ENCODE measurements at places on chromosomes 3 and 15.

DNA sequence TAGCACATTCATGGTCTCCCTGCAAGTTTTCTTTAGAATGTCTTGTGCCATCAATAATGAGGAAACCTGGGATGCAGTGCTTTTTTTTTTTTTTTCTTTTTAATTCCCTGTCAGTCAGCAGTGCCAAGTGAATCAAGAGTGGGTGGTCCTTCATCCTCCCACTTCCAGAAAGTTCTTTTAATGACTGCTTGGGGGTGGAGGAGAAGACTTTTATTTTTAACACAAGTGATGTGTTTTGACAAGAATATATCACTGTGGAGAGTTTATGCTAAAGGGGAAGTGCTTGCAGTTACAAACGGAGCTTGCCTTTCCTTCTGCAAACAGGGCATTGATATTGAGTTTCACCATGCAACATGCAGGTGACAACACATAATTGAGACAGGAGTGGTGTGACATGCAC, 69.7 kb downstream of the CACNA2D3 start:
- no peak for DNase-seq

DNA sequence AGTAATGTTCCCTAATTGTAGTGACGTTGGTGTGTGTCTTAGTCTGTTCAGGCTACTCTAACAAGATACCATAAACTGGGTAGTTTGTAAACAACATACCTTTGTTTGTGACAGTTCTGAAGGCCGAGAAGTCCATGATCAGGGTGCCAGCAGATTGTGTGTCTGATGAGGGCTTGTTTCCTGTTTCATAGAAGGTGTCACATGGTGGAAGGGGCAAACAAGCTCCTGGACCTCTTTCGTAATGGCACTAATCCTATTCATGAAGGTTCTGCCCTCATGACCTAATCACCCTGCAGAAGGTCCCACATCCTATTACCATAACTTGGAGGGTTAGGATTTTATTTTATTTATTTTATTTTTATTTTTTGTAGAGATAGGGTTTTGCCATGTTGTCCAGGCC, 11.1 kb downstream of the ATXN7 start:
- no peak for DNase-seq

- no peak for DNase-seq
Measured at GRCh38 chr3:108546247-108546646, 35.9 kb upstream of the MYH15 start.

GRCh38 chr3:25084016-25084415, 344.0 kb upstream of the RARB start:
- no peak for DNase-seq

- no peak for DNase-seq
Measured at GRCh38 chr3:71547249-71548198, 36.0 kb downstream of the FOXP1 start.

- DNase-seq: no peak
Measured at GRCh38 chr15:67061811-67062368, 3.5 kb upstream of the SMAD3 start.

- no peak for DNase-seq
Measured at GRCh38 chr3:55661141-55661540, 174.0 kb upstream of the WNT5A start.

DNA sequence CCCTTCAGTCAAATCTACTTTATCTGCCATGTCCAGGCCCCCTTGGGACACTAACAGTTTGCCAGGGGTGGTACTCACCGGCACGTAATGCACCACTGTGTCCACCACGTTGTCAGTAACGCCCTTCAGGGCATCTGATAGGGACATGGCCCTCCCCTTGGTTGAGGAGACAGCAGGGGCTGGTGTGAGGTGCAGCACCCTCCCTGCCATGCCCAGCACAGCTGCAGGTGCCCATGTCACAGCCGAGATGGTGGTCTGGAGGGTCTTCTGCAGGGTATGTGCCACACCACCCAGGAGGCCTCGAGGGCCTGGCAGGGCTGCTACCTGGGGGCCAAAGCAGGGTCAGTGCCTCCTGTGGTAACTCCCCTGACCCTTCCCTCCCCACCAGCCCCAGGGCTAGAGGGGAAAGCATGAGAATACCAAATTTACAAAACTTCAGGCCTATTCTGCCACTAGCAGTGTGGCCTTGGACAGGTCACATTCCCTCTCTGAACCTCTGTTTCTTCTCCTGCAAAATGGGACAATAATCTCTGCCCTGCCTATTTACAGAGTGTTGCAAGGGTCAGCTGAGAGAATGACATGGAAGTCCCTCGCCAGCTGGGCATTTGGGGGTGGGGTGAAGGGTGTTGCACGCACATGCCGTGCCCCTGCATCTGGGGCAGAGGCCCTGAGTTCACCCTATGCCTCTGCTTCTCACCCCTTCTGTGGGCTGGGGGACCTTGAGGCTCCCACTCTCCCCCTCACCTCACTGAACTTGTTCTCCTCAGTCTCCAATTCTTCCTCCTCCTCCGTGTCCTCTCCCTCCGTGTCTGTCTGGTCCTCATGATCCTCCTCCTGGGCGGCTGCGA, 11.8 kb upstream of the KIF7 start:
- DNase-seq: no peak

DNA sequence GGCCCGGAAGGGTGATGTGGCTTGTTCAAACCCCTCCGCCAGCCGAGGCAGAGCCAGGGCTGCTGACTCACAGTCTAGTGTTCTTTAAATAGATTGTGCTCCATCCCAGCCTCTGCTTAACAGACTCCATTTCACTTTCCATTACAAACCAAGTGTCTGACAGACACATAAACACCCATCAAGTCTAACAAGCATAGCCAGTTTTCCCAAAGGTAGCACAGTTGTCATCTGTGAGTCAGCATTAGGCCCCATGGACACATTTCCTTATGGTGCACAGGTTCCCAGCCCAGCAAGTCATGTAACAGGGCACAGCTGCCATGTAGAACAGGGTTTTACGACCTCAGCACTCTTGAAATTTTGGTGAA, 109.9 kb upstream of the RAP2B start:
- DNase-seq: no peak

DNA sequence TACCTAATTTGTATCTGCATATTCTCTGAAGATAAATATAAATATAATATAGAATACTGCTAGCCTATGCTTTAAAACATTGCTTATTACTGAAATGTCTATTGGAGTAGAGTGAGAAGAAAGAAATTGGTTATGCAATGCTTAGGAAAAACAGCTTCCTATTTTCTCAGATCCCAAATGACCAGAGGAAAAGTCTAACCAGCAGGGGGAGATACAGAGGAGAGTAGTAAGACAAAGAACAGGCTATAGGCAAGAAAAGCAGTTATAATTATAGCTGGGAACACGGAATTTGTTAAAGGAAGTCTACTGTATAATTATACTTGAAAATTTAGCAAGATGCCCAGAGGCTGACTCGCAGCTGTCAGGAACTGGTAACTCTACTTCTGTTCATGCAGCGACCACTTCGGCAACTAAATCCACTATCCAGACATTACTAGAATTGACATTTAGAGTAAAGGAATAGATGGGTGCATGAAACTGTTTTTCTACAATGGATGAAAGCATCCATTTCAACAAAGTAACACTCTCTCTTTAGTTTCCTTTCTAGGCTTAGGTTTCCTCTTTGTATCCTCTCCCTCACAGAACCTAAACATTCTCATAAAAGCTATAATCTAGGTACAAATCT, 97.2 kb downstream of the TBC1D5 start:
- peak; percentile 65 for DNase-seq

DNA sequence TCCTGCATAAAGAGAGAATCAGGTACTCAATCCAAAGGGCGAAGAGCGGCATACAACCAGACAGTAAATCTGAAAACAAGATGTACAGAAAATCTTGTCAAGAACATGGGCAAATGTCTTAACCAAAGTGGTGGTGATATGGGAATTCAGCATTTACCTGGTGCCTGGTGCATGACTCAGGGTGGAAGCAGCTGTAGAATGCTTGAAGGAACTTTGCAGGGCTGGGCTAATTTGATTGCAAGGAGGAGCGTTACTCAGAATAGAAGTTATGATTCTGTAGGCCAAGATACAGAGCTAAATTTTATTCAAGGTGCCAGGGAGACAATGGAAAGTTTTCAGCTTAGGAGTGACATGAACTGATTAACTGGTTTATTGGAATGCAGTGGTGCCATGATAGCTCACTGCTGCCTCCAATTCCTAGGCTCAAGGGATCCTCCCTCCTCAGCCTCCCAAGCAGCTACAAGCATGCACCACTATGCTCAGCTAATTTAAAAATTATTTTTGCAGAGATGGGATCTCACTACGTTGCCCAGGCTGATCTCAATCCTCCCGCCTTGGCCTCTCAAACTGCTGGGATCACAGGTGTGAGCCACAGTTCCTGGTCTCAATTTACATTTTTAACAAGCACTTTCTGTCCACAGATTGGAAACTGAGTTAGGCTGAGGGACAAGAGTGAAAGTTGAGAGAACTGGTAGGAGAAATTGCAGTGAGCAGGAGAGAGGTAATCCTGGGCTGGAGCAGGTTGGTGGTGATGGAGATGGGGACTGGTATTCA, 91.5 kb upstream of the TBC1D5 start:
- DNase-seq: no peak

GRCh38 chr3:122078235-122078935, 23.2 kb downstream of the CD86 start:
- DNase-seq: no peak

DNA sequence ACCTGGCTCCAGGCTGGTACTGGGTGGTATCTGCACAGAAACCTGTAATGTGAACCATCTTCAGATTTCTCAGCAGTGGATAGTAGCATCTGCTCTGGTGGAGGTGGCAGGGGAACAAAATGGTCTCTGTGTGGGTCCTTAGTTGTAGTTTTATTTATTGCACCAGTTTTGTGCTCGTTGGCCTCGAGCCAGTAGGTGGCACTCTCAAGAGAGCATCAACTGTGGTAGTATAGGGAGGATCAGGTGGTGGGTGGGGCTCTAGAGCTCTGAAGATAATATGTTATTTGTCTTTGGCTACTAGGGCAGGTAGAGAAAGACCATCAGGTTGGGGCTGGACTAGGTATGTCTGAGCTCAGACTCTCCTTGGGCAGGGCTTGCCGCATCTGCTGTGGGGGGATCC, 254.0 kb upstream of the GPR149 start:
- no peak for DNase-seq

- no peak for DNase-seq
Measured at GRCh38 chr3:18124501-18124900, 300.6 kb downstream of the SATB1 start.

DNA sequence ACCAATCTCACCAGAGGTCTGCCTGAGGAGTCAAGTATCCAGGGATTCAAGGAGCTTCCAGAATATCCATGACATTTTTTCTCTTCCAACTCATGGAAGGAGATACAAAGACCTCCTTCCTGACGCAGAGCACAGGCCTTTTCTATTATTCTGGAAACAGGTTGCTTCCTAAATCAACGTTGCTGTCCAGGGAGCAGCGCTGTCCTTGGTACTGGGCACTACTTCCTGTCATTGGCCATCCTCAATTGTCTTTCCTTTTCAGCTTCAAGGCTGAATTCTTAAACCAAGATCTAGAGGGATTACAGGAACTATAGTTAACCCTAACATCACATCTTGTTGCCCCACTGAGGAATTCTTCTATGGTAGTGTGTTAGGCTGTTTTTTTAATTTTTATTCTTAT, 50.4 kb upstream of the TBC1D21 start:
- DNase-seq: no peak

DNA sequence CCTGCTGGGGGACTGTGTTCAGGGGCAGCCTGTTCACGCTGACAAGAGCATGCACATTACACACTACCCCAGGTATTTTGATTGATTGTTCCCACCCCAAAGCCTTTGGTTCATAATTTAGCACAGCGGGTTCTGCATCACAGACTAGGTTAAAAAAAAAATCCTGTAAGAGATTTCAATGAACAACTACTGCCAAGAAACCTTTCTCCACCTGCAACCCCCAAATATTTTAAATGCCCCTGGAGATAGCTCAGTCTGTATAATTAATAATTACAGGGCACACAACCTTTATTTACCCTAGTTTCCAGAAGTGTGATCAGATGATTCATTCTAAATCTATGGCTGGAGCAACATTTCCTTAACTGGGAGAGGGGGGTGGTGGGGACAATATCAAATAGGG, 87.6 kb downstream of the NR2F2 start:
- DNase-seq: no peak

DNA sequence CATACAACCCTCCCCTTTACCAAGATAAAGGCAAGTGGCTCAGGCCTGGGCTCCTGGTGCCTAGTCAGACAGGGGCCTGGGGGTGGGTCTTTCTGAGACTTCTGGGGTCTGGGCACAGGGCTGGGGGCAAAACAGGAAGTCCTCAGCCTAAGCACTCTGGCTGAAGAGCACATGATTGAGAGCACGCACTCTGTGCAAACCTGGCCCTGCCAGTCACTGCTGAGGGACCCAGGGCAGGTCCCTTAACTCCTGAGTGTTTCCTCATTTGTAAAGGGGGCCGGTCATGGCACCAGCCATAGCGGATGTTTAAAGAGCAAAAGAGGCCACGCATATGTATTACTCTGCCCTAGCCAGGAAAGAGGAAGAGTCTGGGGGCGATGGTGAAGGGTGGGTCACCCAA, 16.0 kb downstream of the TKT start:
- no peak for DNase-seq

DNA sequence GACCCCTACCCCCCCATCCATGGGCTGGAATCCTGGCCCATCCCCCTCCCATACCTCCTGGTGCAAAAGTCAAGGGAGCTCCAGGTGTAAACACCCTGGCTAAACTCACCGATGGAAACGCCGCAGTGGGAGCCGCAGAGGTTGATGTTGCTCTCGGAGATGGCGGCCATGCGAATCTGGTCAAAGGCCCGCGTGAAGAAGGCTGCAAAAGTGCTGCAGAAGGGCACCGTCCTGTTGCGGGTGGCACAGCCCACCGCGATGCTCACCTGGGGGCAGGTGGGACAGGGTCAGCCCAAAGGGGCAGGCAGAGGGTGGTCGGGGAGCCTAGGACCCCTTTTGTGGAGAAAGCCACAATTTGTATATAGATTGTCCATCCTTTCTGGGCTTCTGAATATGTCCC, 26.7 kb downstream of the TKT start:
- DNase-seq: no peak

DNA sequence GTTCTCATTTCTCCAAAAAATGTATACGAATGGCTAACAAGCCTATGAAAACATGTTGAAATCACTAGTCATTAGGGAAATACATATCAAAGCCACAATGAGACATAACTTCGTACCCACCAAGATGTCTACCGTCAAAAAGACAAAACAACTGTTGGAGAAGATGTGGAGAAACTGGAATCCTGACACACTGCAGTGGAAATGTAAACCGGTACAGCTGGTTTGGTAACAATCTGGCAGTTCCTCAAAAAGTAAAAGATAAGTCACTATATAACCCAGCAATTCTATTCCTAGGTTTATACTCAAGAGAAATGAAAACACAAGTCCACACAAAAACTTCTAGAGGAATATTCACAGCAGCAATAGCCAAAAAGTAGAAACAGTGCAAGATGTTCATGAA, 7.0 kb downstream of the SCAPER start:
- no peak for DNase-seq

GRCh38 chr15:67840749-67841512, 1.1 kb upstream of the RNU6-1 start:
- DNase-seq: peak; percentile 62
